ENCODE measurements at places on chromosomes 1 and 21. TPM values are rescaled to one million over a fixed set of nuclear protein-coding genes. Genes with fewer than 3 reads are reported as not detected.

DNA sequence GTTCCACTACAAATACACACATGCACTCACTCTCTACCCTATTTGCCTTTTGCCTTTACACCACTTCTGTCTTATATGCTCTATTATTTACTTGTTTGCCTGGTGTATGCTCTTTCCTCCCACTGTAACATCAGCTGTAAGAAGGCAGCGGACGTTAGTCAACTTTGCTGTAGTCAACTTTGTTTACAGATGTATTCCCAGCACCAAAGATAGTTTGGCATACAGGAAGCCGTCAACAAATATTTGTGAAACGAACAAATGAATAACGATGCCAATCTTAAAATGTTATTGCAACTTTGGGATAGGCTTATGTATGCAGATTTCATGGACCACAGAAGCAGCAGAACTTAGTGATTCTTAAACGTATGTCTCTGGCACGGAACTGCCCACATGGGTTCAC, 138.3 kb upstream of the GALNT2 start:
- no peak for DNase-seq

GRCh38 chr1:162649583-162649982, 17.3 kb downstream of the DDR2 start:
- no peak for DNase-seq

DNA sequence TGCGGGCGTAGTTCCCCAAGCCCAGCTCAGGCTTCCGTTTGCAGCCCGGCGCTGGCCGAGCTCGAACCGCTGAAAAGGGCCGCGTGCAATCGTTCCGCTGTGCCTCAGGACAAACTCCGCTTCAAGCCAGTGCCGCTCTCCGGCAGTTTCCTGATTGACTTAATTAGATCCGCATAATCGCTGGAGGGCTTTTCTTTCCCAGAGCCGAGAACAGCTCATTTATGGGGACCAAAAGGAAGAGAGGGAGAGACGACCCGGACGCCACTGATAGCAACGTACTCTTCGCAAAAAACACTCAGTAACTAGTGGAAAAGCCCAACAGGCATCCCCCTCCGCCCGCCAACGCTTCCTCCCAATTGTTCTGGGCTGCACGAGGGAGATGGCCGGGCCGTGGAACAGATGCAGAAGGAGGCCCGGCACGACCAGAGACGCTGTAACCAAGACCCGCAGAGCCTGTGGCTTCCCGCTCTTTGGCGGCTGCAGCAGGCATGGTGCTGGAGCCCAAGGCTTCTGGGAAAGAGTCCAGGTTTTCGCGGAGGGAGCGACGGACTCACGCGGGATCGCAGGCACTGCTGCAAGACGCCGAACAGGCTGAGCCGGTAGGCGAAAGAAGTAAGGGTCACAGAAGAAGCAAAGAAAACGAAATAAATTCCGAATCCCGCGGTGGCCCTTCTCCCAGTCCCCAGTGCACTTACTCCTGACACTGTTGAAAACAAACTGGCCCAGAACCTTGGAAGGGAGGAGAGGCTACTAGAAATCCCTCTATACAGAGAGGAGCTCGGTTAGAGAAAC, 3.6 kb upstream of the FOXD2 start:
- DNase-seq = peak; percentile 22

- peak; percentile 89 for DNase-seq
Measured at GRCh38 chr1:209569455-209570207, 13.9 kb upstream of the CAMK1G start.

Gene GREM2
- total RNA-seq = 0.07 TPM

Gene PARS2
- total RNA-seq = 6.3 TPM

Gene CALML6
- 0.21 TPM for total RNA-seq
